ENCODE measurements at places on chromosomes 4 and X.

- no peak for DNase-seq
Measured at GRCh38 chrX:39777623-39778025, 320.1 kb downstream of the BCOR start.

- no peak for DNase-seq
Measured at GRCh38 chr4:1031346-1031745, 19.9 kb downstream of the FGFRL1 start.

- peak; percentile 63 for DNase-seq
Measured at GRCh38 chr4:112858751-112859150, 190.7 kb upstream of the ANK2 start.

DNA sequence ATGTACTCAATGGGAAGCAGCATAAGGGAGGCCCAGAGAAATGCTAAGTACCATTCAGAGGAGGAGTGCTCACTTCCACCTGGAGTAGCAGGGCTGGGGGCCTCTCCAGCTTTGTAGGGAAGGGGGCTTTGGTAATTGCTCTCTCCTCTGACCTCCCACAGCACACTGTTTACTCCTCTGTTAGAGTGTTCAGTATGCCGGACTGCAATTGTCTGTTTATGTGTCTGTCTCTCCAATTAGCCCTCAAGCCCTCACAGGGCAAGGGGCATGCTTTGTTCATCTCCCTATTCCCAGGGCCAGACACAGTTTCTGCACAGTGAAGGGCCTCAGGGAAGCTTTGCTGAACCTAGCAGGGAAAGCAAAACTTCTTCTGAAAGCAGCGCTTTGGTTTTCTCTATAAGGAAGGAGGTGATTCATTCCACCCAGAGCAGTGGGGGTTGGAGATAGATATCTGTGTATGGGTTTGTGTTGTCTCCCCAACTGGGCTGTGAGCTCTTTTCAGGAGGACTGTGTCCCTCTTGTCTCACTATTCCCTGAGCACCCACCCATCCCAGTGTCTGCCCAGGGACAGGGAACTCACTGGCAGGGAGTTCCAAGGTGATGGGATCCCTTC, 50.0 kb upstream of the VMA21 start:
- DNase-seq: no peak

- DNase-seq: no peak
Measured at GRCh38 chrX:150184491-150184890, 178.6 kb upstream of the MAMLD1 start.

DNA sequence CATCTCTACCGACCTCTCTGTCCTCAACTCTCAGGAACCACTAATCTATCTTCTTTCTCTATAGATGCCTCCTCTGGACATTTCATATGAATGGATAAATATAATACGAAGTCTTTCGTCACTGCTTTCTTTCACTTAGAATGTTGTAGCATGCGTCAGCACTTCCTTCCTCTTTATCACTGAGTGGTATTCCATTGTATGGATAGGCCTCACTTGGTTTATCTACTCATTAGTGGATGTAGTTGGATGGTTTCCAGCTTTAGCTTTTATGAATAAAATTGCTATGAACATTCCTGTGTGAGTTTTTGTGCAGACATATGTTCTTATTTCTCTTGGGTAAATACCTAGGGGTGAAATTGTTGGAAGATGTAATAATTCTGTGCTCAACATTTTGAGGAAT, 528.2 kb upstream of the FAT1 start:
- no peak for DNase-seq

- DNase-seq: no peak
Measured at GRCh38 chr4:39864391-39864790, 113.3 kb downstream of the PDS5A start.

GRCh38 chrX:77743720-77744119, 42.3 kb downstream of the ATRX start:
- no peak for DNase-seq

DNA sequence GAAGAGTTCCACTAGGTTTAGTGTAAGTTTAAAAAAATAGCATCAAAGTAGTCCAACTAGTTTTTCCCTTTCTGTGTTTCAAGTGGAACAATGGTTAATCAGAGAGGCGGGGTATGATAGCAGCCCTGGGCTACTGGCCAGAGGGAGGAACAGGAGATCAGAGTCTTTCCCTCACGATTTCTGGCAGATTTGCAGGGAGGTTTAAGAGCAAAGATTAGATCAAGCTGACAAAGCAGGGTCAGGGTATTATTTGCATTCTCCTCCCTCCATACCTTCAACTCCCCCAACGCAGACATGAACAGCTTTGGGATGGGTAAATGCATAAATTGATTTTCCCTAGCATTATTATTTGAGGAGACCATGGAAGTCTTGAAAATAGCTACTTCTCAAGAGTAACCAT, 277.6 kb upstream of the DIAPH2 start:
- no peak for DNase-seq

DNA sequence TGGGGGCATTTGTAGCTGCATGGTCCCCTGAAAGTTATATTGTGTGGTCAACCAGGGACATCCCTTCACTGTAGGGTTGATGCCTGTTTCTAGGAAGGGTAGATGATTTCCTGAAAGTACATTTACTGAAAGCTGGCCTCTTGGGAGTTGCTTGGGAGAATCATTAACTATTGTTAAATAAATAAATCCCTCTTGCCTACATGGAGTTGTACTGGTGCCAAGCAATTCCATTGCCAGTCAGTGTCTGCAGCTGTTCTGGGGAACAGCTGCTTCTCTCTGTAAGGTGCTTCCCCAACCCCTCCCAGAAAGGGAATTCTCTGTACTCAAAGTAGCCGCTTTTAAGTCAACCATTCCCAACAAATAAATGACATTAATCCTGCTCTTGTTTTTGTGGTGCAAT, 51.1 kb downstream of the C4orf51 start:
- DNase-seq: no peak

- no peak for DNase-seq
Measured at GRCh38 chr4:76061982-76062381, 12.5 kb upstream of the ART3 start.

DNA sequence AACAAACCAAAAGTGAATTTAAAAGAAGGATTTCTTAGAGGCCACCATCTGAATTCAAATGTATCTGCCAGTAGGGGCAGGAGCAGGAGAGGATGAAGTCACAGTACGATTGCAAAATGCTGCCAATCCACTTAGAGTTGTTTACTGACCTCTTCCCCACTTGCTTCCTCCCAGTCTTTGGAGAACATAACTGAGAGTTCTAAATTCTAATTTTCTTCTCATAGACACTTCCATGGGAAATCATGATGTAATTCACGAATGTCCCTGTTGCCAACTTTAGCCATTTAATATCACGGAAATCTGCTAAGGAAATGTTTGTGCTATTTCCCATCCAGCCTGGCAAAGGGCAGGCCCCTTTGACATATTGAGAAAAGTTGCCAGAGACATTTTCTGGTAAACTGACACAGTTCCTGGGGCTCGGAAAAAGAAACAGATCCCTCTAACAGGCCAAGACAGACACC, 33.6 kb upstream of the NOCT start:
- DNase-seq: no peak

- no peak for DNase-seq
Measured at GRCh38 chr4:29852537-29852936, 867.6 kb upstream of the PCDH7 start.

DNA sequence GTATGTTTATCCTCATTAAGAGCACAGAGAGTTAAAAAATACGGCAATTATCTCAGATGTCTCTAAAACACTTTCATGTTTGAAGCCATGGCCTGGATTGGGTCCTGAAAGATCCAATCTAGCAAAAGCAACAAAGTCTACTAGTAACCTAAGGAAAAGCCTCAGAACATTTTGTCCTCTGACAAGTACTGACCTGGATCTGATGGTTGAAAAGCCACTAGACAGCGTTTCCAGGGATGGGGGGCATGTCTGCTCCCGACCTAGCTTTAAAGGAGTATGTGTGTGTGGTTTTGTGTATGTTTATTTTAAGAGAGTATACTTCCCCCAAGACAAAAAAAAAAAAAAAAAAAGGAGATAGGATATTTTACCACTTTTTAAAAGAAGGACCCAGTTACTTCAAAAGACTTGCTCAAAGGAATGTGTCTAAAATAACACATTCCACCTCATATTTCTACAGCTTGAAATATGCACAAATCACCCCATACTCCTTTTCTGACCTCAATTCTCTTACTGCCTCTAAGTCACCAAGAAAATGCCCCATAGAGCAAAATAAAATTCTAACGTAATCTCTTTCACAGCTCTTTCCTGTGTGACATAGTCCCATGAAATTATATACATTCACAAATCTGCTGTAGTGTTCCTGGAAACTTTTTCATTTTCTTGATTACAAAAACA, 189.0 kb upstream of the TTC29 start:
- DNase-seq: no peak

DNA sequence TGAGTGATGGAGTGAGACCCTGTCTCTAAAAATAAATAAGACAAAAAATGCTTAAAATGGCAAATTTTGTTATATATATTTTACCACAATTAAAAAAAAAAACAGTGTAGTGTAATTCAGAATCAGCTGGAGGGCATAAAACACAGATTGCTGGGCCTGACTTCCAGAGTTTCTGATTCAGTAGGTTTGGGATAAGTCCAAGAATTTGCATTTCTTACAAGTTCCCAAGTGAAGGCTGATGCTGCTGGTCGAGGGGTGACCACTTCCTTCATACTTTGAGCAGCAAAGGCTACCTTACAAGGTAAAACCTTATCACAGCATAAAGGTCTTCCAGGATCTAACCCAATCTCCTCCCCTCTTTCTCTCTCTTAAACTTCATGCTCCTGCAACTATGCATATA, 40.7 kb downstream of the KLHL8 start:
- DNase-seq: no peak

DNA sequence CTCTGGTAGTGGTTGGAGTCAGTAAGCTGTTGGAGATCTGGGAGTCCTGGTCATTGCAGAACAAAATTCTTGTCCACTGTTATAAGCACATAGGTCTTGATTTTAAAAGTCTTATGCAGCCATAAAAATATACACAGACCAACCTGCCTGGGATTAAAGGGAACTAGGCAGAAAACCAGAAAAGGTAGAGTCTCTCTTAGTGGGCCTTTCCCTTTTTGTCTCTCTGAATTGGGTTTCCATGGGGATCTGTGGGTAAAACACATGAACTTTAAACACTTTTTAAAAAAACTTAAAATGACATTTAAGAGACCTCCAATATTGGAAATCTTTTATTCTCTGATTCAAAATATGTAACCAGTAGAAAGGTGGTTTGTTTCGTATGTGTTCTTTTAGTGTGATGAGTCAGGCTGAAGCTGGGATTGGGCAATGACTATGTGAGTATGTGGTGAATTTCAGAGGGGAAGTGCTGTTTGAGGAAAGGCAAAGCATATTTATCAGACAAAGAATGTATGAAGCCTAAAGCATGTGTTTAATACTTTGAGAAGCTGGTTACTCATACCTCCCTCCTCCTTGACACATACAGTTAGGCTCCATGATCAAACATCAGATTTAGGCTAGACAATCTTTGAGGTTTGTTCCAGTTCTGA, 29.6 kb downstream of the SLC16A2 start:
- DNase-seq: no peak

- peak; percentile 97 for DNase-seq
Measured at GRCh38 chr4:183241721-183242151, 78.3 kb downstream of the CLDN22 start.

- DNase-seq: no peak
Measured at GRCh38 chr4:57679969-57680368, 569.8 kb upstream of the IGFBP7 start.

DNA sequence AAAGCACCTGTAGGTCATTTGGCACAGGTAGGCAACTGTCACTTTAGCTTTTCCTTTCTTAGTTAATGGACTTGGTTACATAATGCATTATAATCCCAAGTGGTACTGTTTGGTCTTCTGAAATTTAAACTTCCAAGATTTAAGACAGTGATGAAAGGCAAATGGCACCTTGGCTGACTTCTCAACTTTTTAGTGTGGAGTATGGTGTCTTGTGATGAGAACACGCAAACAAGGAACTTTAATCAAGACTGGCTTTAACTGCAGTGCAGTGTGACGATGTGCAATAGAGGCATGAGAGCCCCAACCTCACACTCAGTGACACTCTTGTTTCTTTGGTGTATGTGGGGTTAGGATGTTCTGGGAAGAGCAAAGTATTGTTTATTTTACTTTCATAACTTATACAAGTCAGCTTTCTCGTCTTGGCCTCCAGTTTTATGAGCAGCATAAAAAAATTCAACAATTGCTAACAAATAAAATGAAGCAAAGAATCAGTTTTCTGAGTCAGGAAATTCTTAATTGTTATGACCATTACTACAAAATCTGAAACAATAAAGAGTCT, 171.9 kb downstream of the MAD2L1 start:
- no peak for DNase-seq

DNA sequence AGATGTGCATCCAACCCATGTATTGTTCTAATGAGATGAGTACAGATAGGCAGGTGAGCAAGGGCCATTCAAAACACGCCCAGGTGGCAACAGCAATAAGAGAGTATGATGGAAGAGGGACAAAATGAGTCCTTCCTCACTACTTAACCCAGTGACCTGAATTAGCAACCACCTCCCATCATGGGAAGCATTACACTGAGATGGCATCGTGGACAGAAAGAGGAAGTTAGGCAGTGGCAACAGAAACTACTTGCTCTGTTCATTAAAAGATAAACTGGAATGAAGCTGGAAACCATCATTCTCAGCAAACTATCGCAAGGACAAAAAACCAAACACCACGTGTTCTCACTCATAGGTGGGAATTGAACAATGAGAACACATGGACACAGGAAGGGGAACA, 17.2 kb downstream of the RXFP1 start:
- DNase-seq: no peak

GRCh38 chr4:38667085-38667893, 3.3 kb downstream of the KLF3 start:
- DNase-seq: peak; percentile 71

DNA sequence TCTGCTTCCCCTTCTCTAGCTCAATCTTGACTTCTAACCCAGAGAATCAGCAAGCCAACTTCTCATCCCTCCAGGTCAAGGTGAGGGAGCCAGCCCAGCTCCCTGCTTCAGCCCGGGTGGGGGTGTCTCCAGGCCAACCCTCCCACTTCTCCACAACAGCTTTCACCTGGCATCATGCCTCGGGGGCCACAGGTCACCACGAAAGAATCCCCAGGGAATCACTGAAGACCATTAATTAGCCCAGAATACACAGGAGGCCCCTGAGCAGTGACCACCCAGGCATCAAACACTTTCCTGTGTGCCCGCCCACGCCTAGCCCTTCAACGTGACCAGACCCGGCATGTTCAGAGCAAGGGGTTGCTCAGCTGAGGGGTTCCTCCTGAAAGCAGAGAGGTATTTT, 646.7 kb downstream of the BCOR start:
- DNase-seq: no peak

- DNase-seq: no peak
Measured at GRCh38 chr4:106687026-106687425, 318.4 kb upstream of the GIMD1 start.

DNA sequence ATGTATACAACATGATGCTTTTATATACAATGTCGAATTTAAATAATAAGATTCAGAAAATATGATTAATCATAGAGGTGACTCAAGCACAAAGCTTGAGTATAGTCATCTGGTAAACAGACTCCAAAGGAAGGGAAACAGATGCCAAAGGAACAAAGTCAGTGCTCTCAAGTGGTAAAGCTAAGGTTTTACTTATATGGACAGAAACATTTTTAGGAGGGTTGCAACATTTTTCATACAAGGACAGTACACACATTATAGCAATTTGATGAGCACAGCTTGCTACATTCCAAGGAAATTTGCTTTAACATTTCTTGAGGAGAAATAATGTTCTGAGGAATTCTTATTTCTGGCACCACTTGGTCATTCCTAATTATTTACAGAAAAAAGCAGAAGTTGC, 333.4 kb upstream of the AADAT start:
- DNase-seq: no peak

- no peak for DNase-seq
Measured at GRCh38 chrX:39762266-39762841, 335.4 kb downstream of the BCOR start.

GRCh38 chr4:21469438-21470300, 478.9 kb downstream of the KCNIP4 start:
- peak; percentile 34 for DNase-seq

Measured in HAP-1 (cell line).